ENCODE measurements at places on chromosomes 1 and 21. TPM values are rescaled to one million over a fixed set of nuclear protein-coding genes. Genes with fewer than 3 reads are reported as not detected.

DNA sequence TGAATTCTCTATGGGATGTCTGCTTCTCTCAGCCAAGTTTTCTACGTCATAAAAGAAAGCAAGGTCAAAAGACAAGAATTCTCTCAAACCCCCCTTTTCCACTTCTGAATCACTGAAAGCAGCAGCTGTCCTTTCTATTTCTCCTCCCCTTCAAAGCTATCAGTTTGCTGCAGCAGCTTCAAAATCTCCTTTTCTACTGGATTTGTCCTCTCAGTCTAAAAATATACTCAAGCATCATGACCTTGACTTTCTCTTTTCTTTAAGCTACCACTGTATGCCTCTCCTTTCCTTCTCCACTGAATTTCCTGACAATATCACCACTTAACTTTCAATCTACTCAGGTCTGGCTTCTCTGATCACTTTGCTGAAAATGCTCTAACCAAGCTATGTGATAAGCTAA, 1.9 kb downstream of the WDR64 start:
- no peak for DNase-seq

DNA sequence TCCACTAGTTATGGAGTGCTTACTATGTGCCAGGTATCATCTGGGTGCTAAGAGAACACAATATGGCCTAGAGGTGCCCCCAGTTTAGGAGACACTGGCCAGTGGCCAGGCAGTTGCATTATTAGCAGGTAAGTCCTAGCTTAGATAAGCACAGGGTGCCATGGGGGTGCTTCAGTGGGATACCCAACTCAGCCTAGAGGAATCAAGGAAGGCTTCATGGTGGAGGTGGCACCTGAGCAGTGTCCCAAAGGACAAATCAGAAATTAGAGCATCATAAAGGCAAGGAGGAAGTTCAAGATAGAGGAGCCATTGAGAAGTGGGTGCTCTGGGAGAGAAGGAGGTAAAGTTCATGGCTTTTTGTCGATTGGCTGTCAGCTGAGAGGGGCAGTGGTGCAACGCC, 31.9 kb upstream of the PKP1 start:
- no peak for DNase-seq

DNA sequence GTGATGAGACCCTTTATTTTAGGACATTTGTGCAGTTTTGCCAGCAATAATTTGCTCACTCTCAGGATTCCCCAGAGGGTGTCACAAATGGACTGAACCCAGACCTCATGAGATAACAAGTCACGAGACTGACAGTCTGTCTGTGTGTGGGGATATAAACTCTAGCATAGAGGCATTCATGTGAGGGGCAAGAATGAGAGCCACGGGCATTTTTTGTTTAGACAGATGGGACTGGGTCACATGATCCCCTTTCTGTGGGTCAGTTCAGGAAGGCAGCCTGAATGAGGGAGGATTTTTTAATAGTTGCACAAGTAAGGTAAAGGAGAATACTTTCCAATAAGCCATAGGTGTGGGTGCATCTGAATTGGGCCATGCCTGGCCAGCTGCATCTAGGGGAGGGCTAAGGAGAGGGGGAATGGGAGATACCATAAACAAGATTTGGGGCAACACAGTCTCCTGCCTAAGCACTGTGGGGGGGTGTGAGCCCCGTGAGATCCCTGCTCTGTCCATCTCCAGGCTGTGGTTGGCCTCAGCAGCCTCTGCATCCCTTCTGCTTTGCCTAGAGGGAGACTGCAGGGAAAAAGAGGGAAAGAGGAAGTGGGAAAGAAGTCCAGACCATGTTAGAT, 66.6 kb downstream of the NAV1 start:
- no peak for DNase-seq

DNA sequence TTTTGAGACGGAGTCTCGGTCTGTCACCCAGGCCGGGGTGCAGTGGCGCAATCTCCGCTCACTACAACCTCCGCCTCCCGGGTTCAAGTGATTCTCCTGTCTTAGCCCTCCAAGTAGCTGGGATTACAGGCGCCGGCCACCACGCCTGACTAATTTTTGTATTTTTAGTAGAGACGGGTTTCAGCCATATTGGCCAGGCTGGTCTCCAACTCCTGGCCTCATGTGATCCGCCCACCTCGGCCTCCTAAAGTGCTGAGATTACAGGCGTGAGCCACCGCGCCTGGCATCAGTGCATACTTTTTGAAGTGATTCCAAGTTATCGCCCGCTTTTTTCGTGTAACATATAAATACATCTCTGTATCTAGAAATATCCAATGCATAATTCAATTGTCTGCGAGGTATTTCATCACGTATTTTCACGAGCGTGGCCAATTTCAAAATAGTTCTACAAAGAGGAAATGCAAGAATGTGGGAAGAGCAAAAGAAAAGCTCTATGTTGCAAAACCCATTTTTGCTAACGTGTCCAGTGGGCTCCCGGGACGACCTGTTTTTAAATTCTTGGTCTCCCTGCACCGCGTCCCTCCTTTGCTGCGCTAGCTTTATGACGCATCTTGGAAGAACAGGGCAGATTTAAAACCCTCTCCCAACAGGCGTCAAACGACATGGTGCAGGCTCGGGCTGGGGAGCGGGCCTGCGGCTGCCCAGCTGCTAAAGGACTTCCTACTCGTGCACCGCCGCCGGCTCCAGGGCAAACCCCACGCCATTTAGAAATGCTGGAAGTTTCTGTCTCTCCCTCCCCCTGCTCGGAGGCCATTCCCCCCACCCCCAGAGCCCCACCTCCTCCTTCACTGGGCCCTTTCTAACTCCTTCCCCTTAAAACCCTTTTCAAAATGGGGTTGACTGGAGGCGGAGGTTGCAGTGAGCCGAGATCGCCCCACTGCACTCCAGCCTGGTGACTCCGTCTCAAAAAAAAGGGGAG, 923 bp upstream of the IFNGR2 start:
- no peak for DNase-seq

GRCh38 chr1:185156288-185156853, 382 bp downstream of the TRMT1L start:
- DNase-seq, result no peak

DNA sequence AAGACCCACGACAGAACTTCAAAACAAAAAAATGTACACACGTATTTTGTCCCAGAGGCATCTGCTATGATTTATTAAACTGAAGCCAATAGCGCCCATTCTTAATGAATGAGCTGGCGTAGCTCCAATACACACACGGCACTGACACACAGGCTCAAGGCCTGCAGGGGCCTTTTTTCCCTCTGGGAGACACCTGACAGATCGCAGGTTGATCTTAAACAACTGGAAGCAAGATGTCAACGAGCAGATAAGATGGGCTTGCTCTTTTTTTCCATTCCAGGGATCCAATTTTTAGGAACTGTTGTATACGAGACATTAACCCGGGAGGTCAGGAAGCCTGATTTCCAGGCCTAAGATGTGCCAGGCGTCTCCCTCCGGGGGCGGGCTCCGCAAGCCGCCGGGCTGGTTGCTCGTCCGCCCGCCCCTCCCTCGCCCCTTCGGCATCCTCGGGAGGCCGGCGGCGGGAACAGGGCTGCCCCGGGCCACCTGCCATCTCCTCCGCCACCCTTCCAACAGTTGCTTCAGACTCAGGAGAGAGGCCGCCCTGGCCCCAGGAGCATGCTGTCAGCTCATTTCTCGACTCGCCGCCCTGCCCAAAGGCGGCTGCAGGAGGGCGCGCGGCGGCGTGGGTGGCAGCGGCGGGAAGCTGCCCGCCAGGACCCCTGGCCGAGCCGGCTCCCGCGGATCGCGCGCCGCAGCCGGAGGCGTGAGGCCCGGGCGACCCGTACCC, 735 bp downstream of the TTC13 start:
- DNase-seq, result peak; percentile 19

DNA sequence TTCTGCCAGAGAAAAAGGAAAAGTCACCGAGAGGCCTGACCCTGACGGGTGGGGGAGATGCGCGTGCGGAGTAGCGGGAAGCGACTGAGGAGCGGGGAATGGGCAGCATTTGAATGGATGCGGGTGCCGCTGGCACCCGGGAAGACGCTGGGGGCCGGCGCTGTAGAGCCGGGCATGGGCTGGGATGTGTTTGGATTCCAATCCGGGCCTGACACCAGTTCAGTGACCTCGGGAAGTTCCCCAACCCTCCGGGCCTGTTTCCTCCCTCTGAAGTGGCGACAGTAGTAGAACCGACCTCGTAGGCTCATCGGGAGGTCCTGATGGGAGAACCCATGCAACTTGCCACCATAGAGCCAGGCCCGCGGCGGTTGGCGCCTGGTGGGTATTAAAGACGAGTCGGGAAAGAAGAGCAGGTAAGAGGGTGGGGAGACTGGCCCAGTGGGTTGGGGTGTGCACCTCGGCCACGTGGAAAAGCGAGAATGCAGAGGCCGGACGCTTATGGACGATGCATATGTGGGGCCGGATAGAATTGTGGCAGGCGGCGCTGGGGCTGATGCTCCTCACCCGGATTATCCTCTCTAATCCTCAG, 642 bp upstream of the SLC16A1 start:
- no peak for DNase-seq

DNA sequence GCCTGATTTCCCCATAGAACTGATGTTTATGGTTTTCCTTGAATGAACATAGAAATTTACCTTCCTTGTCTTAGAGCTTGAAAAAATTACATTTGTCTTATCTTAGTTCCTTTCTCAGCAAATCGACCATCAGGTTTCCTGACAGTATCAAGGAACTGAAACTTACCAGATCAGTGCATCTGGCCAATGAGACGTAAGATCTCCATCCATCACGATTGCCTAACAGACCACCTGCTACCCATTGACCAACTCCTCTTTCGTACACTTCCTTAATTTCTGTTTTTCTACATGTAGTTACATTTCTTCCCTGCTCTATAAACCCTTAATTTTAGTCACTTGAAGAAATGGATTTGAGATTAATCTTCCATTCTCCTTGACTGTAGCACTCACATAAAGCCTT, 57.4 kb upstream of the TMPRSS15 start:
- DNase-seq, result no peak

DNA sequence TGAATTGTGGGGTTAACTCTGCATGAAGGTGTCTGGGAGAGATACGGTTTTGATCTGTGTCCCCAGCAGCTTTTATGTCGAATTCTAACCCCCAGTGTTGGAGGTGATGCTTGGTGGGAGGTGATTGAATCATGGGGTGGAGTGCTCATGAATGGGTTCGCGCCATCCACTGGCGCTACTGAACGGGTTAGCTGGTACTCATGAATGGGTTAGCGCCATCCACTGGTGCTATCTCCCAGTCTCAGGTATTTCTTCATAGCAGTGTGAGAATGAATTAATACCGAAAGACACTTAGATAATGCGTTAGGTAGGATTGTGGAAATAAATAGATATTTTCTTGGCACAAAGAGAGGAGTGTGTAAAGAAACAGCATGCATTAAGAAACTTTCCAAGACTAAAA, 32.9 kb upstream of the CLDN8 start:
- no peak for DNase-seq

DNA sequence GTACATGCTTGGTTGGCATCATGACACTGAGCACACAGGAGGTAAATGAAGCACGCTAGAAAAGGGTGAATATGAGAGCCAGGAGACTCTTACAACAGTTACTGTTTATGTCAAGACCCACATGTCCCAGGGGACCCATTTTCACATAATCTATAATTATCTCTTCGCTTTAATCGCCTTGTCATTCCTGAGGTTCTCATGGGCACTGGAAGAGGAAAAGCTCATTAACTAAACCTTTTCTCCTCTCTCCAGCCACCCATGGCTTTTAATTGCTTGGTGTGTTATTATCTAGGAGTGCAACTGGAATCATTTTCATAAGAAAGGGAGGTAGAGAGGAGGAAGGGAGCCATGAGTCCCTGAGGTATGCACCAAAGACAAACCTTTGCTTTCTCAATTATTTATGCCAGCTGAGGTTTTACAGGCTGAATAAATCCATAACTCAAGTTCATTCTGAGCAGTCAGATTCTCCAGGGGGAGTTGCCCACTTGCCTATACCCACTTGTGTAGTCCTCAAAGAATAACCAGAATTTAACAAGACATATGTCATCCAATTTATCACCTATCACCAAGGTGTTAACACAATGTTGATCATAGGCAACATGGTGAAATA, 77.4 kb downstream of the ACBD6 start:
- DNase-seq, result no peak

- DNase-seq, result no peak
These were observed 81.9 kb downstream of the SPATA17 start for GRCh38 chr1:217712925-217713597.

GRCh38 chr1:48627486-48627885, 149.2 kb downstream of the BEND5 start:
- DNase-seq, result no peak

GRCh38 chr1:64581843-64582185, 111.9 kb downstream of the CACHD1 start:
- no peak for DNase-seq

DNA sequence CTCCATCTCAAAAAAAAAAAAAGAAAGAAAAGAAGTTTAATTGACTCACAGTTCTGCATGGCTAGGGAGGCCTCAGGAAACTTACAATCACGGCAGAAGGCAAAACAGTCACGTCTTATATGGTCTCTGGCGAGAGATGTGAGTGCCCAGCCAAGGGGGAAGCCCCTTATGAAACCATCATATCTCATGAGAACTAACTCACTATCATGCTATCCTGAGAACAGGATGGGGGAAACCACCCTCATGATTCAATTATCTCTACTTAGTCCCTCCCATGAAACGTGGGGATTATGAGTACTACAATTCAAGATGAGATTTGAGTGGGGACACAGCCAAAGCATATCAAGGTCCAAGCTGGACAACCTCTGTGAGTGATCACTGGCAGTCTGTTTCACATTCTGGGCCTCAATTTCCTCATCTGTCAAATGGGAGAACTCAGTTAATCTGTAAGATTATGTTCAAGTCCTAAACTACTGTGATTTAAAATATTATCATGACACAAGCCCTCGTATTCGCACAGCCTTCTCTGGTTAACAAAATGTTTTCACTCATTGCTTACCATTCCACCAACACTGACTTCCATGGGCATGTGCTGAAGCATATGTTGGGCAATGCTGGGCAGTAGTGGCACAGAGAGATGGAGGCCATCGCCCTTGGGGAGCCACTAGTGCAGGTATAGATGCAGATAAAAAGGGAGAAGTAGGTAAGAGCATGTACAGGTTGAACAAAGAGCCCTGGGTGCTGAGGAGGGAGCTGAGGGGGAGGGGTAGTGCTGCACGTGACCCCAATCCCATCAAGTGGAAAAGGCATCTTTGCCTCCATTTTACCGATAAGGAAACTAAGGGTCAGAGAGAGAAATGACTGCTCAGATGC, 46.2 kb upstream of the SLC2A1 start:
- no peak for DNase-seq

GRCh38 chr1:109277434-109278204, 5.3 kb downstream of the PSRC1 start:
- DNase-seq, result no peak

DNA sequence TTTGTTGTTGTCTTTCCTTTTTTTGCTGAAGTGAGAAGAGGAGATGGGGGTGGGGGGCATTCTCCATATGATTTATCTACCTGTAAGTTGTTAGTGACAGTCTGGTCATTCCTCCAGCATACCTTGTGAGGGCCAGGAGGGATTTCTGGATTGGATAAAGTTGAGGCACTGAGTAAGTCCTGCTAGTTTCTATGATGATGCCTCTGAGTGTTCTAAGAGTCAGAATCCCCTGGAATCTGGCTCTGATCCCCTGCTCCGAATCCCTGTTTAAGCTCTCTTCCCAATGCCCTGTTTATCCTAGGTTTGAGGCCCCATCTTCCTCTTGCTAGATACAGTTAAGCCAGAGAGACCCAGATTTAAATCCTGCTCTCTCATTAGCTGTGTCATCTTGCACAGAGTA, 83.2 kb upstream of the HOOK1 start:
- no peak for DNase-seq

The OR10J1 gene
- total RNA-seq, result not detected

The FAM72B gene
- 6.9 TPM for total RNA-seq

The PLPPR5 gene
- not detected for total RNA-seq

The SDCCAG8 gene
- total RNA-seq, result 48.0 TPM

The KLHL21 gene
- 25.3 TPM for total RNA-seq
